ENCODE measurements at places on chromosomes 3 and 15.
A peak's percentile ranks its signal among the peaks of the same experiment; 100 is the strongest.

- DNase-seq, result no peak
Observed at GRCh38 chr3:129616713-129617112, 10.2 kb upstream of the PLXND1 start.

- DNase-seq, result no peak
Observed at GRCh38 chr3:165195241-165195639, 944 bp downstream of the SLITRK3 start.

DNA sequence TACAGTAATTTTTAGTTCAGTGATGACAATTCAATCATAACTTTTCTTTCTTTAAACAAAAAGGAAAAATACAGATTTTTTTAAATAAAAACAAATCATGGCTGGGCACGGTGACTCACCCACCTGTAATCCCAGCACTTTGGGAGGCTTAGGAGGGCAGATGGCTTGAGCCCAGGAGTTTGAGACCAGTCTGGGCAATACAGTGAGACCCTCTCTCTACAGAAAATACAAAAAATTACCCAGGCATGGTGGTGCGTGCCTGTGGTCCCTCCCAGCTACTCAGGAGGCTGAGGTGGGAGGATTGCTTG lies 25.6 kb upstream of the ATG7 start:
- no peak for DNase-seq

DNA sequence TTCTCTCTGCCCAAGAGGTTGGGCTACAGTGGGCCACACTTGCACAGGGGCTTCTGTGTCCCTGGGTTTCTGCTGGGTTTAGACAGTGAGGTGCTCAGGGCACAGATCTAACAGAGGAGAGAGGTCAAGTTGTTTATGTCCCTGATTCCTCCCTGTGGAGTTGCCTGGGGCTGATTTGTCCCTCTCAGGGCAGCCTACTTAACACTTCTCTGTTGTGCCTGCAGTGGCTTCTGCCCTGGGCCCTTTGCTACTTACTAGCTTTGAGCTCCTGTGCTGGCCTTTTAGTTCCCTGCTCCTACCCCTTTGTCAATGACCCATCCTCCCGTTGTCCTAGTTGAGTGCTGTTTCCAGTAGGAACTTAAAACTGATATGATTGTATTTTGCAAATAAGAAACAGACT lies 114.0 kb upstream of the RGMA start:
- DNase-seq, result no peak

DNA sequence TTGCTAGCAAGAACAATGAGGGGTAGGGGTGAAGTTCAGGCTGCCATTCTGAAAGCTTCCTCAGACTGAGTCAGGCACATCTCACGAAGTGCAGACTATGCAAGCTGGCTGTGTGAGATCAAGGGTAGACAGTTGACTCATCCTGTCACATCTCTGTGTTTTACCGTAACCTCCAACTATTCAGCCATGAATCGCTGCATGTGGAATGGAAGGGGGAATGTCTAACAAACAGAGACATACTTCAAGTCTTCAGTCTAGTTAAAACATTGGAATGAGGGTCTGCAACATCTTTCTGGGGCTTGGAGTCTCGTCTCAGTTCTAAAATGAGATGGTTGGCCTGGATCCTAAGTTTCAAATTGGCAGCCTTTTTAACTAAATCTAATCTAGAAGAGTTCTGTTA lies 25.9 kb downstream of the AGTR1 start:
- no peak for DNase-seq

GRCh38 chr3:191958980-191959671 lies 498.2 kb downstream of the PYDC2 start:
- no peak for DNase-seq

- DNase-seq, result no peak
Observed at GRCh38 chr3:123026565-123027291, 835 bp downstream of the SEMA5B start.

GRCh38 chr3:63351159-63352007 lies 73.3 kb downstream of the SYNPR start:
- DNase-seq, result no peak

- DNase-seq, result no peak
Observed at GRCh38 chr3:37287776-37288175, 113.4 kb upstream of the LRRFIP2 start.

DNA sequence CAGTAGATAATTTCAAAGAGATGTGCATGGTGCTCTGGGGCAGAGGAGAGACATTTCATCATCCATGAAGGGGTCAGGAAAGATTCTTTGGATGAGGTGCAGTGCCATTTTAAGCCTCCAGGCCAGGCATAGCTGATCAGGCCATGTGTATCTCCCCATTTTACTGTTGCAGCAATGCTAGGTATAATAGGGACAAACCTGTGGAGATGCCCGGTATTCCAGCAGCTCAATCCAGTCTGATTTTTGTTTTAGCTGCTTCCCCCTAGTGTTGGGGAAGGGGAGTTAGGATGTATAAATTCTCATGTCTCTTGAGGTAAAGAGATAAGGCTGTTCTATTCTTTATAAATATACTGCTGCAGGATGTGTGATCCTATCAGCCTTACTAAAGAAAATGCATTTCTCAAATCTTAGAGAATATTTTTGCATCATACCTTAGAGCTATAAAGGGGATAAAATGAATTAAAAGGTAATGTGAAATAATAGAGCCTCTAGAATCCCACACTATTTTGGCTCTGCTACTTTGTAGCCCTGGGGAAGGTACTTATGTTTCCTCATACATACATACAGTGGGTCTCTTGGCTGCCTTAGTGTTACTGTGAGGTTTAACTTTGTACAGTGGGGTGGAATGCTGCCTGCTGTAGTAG lies 5.2 kb downstream of the CDV3 start:
- peak; percentile 4 for DNase-seq

DNA sequence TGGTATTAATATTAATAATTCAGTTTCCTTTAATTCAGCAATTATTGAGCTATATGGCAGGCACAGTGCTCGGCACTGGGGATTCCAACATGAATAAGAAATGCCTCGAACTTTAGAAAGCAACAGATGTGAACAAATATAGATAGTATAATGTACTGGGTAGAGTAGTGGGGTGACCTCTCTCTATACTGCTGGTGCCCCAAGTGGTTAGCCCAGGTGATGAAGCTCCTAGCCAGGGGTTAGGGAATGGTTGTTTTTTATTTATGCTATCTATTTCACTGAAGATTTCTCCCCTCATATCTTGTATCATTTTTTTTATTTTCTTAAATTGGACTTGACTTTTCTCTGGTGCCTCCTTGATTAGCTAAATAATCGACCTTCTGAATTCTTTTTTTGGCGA lies 62.1 kb downstream of the BHLHE40 start:
- DNase-seq, result no peak

GRCh38 chr15:26242565-26243071 lies 379.5 kb upstream of the ATP10A start:
- no peak for DNase-seq

DNA sequence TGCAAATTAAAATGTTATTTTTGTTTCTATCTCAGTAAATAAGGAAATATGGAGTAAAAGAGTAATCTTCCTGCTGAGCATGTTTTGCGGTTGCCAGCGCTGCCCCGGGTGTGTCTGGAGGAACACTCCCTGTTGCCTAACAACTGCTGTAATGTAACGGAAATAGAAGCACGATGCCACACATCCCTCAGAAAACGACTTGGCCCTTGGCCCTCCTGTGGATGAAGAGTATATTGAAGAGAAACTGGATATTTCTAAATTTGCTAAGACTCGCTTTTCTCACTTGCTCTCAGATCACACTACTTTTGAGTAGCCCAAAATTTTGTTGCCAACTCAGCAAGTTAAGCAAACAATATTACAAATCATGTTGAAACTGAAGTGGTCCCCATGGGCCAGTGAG lies 18.9 kb downstream of the CX3CR1 start:
- DNase-seq, result peak; percentile 72

DNA sequence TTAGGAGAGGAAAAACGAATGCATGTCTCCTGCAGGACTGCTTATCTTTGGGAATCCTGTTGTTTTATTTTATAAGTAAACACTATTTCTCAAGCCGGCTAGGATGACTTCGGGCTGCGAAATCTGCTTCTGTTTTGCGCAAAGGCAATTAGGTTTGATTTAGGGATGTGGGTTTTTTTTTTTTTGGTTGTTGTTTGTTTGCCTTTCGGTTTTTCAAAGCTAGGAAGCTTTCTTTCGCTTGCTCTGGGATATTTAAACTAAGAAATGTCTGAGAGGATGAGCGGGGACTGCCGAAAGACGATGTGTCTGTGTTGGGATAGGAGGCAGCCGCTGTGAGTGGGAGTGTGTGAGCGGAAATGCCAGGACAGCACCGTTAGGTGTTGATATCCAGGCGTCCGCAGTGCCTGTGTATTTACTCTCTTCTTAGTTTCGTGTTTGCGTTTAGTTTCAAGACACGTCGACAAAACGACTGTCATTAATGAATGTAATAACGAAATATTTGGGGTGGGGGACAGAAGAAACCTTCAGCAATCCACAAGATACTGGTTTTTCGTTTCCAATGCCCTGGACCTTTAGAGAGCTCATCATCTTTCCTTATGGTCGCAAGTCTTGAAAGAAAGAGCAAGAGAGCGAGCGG lies 604 bp downstream of the ISL2 start:
- DNase-seq, result no peak

- no peak for DNase-seq
Observed at GRCh38 chr3:184669578-184669977, 42.3 kb downstream of the MAGEF1 start.

DNA sequence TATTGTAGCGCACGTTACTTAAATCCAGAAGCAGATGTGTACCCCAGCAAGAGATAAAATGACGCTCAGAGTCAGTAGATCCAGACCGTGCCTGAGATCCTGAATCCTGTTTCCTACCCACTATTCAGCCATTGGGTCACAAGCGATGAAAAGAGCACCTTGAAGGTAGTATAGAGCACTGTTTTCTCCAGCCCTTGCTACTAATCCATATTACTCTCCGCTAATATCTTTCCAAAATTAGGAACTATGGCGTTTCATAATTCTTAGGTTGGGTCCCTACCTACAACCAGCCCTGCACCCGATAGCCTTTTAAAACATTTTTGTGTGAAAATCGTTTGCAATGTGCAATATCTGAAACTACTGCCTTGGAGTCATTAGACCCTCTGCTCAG lies 596 bp downstream of the BTD start:
- no peak for DNase-seq

DNA sequence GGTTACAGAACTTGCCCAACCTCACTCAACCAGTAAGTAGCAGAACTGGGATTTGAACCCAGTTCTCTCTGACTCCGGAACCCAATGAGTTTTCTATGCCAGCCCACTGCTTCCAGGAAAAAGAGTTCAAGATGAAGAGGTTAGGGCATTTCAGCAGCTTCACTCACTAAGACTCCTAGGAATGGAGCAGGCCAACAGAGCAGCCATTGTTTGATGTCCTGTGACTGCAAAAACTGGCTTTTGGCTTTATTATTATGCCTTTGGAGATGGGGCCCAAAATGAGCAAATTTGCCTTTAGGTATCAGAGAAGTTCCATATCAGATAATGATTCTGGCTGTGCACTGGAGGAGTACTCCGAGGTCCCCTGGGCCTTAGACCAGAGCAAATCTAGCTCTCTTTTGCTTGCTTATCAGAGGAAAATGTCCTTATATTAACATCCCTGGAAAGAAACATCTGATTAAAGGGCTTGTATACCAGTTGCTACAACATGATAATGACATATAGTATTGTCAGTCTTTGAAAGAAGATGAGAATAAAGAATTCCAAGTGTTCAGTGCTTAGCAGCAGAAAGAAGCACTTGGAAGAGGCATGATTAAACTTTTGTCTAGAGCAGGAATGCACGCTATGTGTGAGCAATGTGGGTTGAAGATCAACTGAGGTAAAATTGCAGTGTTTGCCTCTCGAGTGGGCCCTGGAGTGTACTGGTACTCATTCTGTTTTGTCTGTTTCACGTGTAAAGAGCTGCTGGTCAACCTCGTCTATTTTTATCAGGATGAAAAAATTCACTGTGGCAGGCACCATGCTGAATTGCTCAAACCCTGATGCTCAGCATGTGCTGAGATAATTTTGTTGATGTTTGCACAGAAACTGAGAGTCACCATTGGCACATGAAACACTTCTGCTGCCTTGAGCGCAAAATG lies 21.8 kb upstream of the KLHL24 start:
- DNase-seq, result no peak

- no peak for DNase-seq
Observed at GRCh38 chr3:191768421-191768820, 307.5 kb downstream of the PYDC2 start.

DNA sequence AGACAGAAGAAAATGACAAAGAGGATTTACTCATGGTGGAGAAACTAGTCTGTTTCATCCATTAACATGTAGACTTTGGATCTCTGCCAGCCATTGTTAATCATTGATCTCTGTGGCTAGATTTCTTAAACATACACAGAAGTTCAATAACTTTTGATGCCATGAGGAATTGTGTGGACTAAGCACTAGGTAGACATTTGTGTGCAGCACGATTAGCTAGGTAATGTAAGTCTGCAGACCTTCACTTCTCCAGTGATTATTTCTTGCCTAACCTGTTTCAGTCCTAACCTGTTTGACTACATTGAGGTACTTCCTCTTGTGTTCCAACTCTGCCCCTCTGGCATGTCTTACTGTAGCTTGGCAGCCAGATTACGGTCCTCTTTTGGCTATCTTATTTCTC lies 928.5 kb upstream of the ROBO1 start:
- no peak for DNase-seq

DNA sequence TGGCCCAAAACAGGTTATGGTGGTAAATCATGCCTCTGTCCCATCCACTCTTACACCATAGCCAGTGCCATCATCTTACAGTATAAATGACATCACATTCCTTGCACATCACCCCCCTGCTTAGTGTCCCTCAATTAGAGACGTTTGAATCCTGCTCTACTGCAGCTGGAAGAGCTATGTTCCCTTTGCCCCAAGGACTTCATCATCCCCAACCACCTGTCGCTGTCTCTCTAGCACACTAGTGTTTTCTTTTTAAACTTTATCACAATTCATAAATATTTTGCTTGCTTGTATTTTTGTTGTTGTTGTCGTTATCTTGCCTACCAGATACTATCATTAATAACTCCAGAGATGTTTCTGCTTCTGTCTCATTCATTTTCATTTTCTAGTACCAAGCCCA lies 28.7 kb downstream of the SPTSSB start:
- no peak for DNase-seq

DNA sequence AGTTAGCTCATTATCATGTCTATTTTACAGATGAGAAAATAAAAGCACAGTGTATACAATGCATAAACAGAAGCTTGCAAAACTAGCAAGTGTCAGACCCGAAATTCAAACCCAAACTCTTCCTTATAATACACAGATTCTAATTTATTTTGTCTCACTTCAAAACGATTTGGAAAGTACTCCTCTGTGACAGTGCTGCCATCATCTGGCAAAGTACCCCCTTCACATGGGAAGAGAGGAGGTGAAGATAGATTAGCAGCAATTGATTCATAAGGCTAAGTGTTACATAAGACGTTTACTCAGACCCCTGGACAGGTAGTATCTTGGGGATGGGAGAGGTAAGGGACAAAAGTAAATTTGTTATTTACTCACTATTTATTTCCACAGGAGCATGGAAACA lies 744.0 kb upstream of the SGO1 start:
- no peak for DNase-seq

DNA sequence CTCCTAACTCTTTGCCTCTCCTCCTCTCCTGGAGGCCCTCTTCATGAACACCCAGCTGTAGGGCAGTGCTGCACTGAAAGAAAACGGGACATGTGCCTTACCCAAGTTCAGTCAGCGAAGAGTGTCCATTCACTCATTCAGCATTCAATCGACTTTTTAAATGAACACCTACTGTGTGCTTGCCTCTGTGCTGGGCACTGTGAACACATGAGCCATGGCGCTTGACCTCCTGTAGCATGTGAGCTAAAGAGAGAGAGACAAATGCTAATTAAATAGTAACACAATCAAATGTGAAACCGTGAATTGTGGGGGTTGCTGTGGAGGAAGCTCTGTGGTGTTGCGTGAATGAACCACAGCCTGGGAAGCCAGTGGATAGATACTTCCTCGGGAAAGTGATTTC lies 43.4 kb downstream of the ST6GAL1 start:
- no peak for DNase-seq

All from central memory CD4-positive, alpha-beta T cell (primary cell).